NCI-H524 treated with DMSO at 0.1 percent for 48 hours (cell line): ENCODE measurements at places on chromosomes 1 and 21.

DNA sequence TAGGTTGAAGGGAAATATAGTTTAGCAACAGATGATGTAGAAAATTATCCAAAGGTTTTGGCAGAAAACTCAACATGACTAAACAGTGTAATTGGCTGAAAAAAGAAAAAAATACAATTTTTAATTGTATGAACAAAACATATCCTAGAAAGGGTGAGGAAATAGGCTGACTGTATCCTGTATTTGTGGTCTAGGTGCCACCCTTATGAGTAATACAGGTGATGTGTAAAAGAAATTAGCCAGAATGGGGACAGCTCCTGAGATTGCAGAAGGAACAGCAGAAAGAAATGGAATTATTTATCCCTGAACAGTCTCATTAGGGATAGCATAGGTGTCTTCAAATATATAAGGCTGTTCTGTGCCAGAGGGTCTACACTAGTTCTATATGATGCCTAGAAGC lies 24.6 kb downstream of the DNASE2B start:
- no peak for DNase-seq

GRCh38 chr1:226388131-226388530 lies 19.8 kb downstream of the PARP1 start:
- DNase-seq: no peak

- no peak for DNase-seq
Measured at GRCh38 chr1:42957880-42958487, 684 bp downstream of the SLC2A1 start.

- no peak for DNase-seq
Measured at GRCh38 chr1:206693029-206693428, 8.3 kb downstream of the MAPKAPK2 start.

DNA sequence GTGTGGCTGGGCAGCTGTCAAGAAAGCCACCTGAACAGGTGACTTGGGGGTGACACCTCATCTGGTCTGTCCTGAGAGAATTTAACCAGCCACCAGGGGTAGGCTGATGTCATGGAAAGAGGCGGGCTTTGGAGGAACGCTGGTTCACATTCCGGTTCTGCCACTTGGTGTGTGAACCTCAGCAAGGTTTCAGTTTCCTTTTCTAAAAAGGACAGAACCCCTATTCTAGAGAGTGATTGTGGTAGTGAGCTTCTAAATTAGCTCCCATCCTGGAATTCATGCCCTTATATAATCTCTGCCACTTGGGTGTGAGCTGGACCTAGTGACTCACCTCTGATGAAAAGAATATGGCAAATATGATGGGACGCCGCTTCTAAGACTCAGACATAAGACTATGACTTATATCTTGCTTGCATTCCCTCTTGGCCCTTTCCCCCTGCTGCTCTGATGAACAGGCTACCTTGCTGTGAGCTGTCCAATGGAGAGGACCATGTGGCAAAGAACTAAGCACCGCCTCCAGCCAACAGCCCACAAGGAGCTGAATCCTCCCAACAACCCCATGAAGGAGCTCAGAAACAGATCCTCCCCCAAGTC lies 332.1 kb downstream of the RRAGC start:
- no peak for DNase-seq

DNA sequence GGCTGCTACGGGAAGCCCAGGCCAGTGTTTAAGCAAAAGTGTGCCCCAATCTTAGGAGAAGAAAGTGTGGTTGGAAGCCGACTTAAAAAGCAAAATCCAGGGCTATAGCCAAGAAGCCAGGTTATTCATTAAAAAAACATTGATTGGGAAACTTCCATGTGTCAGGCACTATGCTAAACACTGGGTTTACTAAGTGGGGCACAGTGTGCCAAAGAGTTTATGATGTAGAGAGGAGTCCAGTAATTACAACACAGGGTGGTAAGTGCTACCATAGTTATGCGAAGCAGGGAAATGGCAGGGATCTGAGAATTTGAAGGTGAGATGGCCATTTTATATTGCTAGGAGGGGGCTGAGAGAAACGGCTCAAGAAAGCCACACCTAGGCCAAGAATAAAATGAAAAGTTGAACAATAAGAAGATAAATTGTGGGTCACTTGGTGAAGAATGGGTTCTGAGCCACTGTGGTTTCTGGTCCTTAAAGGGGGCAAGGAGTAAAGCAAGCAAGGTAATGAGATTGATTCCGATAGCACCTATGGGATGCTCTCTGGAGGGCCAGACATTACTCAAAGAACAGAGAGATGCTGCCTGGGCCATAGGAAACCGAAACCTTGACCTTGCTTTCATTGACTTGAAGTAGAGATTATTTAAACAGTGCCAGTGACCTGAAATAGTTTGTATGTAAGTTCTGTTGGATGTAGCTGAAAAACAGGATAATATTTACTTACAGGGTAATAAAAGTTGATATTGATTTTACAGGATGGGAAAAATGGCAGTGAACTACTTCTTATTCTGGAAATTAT lies 177.8 kb downstream of the GIPC2 start:
- no peak for DNase-seq

- DNase-seq: no peak
Measured at GRCh38 chr1:160811147-160811546, 15.2 kb downstream of the LY9 start.

GRCh38 chr1:209455661-209456358 lies 127.7 kb upstream of the CAMK1G start:
- DNase-seq: no peak

- no peak for DNase-seq
Measured at GRCh38 chr1:15618655-15619525, 1.6 kb downstream of the DDI2 start.

- no peak for DNase-seq
Measured at GRCh38 chr1:225990705-225991464, 8.3 kb downstream of the SDE2 start.

DNA sequence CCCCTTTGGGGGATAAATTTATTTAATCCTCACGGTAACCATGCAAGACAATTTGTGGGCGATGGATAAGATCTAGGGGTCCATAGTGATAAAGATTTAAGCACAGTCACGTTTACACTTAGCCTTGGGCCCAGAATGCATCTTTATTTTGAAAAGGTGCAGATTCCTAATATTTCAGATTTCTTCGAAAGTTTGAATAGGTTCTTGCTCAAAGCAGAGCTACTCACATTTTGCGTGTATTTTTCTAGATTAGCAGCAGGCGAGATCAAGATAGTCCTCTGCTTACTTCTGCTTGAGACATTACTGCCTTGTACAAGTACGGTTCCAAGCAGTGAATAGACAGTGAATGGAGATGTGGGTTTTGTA lies 647 bp downstream of the TSEN15 start:
- no peak for DNase-seq

DNA sequence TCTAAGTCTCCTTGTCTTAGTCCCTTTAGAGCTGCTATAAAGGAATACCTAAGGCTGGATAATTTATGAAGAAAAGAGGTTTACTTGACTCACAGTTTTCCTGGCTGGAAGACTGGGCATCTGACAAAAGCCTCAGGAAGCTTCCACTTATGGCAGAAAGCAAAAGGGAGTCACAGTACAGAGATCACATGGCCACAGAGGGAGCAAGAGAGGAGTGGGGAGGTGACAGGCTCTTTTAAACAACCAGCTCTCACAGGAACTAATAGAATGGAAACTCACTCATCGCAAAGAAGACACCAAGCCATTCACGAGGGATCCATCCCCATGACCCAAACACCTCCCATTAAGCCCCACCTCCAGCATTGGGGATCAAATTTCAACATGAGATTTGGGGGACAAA lies 68.8 kb downstream of the DDAH1 start:
- no peak for DNase-seq

DNA sequence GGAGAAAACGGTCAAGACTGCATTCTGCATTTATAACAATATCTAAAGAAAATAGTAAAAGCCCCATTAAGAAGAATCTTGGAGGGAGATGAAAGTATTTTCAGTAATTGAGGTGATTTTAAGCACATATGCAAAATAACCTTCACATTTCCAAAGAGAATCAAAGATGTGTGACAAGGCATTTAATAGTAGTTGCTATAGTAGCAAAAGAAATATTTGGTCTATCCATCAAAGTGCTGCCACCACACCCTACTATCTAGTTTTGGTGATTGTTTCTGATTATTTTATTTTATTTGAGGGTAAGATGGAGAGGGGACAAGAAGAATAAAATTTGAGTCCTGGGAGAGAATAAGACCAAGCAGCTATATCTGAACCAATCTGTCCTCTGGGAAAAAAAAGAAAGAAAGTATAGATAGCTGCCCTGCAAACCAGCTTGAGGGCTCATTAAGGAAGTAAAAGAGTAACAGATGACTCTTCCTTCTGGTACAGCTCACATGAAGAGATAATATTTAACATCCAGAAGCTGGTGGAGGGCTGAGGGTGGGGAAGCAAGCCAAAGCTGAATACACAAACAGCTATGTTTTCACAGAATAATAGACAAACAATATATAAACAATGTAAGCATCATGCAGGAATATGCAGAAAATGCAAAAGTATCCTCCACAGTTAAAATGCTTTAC lies 47.2 kb upstream of the RASAL2 start:
- DNase-seq: no peak

DNA sequence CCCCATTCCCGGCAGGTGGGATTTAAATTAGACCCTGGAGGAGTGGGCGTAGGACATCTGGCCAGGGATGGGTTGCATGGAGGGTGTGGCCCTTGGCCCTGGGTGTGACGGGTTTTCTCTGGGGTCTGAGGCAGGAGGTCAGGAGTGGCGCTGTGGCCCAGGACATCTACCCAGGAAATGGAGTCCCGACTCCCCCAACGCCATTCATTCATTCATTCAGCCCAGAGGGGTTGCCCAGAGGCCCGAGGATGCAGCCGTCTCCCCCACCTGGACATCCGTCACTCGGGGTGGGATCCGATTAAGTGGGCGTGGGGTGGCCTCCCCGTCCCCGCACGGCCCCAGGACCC lies 663 bp downstream of the ATP13A2 start:
- DNase-seq: no peak

DNA sequence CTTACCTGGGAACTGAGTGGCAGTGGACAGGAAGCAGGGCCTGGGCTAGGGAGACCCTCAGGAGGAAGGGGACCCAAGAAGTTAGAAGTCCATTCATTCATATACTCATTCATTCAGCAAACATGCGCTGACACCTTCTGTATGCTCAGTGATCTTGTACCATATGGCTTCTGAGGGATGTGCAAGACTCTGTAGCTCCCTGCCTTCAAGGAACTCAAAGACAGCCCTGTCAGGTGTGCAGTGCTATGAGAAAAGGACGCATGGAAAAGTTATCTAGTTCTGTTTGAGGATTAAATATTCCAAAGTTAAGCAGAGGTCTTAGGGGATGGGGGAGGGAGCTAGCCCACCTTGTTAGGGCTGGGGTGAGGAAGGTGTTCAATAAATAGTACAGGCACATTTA lies 12.5 kb downstream of the DMAP1 start:
- DNase-seq: no peak

DNA sequence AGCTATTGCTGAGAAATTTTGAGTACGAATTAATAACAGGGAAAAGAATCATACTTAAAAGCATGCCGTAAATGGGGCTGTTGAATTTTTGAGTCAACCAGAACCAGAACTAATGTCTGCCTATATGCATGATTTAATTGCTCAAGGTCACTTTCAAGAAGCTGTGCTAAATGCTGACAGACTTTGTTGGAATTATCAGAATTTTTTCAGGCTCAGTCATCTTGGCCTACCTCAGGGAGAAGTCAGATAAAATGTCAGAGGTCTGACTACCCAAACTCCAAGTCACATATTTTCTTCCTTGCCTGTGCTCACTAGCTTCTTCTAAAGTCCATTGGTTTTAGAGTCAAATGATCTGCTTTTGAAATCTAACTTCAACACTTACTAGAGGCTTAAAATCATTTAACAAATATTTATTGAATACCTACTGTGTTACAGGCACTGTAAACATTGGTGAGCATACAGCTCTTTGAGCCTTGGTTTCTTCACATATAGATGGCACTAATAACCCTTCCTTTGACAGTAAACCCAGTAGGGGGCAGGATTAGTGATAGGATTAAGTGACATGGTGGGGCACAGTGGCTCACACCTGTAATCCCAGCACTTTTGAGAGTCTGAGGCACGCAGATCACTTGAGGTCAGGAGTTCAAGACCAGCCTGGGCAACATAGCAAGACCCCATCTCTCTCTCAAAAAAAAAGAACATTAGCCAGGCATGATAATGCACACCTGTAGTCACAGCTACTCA lies 121.2 kb upstream of the SLC44A3 start:
- DNase-seq: no peak

GRCh38 chr1:228975238-228975907 lies 240.1 kb downstream of the RHOU start:
- DNase-seq: no peak

DNA sequence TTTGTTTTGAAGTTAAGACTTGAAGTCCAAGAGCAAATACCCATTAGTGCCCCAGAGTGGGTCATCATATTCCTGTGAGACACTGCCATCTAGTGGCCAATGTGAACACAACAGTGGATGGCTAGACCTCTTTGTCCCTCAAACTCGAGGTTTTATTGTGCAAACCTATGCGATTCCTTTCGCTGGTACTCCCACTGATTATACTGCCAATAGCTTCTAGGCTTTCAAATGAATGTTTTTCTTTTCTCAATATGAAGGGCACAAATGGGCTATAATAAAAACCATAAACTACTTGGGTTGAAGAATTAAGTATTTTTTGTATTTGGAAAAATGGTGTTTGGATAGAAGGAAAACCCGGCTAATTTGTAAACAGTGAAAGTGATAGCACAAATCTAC lies 100.4 kb upstream of the ZNF281 start:
- no peak for DNase-seq

DNA sequence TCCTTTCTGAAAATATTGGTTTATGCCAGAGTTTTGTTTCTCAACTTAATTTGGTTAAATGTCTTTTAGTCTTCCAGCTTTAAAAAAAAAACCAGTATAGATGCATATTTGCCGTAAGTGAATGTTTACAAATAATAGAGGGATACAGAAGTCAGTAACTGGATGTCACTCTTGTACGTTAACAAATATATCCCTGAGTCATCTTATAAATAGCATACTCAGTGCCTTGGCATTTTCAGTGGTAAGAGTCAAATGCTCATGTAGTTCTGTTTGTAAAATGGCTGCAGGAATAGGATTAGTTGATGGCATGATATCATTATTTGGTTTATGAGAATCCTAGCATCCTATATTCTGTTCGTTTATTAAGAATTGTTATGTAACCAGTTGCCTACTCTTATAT lies 55.4 kb downstream of the SPEN start:
- no peak for DNase-seq

DNA sequence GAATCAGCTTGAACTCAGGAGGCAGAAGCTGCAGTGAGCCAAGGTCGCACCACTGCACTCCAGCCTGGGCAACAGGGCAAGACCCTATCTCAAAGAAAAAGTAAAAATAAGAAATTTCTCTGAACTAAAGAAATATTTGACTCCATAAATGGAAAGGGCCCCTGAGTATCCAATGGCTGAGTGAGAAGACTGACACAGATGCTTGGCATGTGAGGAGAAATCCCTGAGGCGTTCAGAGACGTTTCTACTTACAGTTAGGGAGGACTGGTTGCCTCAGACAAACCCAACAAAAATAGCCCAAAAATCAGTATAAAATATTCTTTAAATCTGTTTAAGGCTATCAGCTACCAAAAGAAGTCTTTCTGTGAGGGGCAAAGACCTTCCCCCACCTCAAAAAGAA lies 3.0 kb upstream of the SUMO3 start:
- DNase-seq: no peak
